ENCODE measurements at places on chromosomes 4 and X.

- no peak for DNase-seq
Observed at GRCh38 chrX:150926791-150927190, 28.3 kb upstream of the CD99L2 start.

DNA sequence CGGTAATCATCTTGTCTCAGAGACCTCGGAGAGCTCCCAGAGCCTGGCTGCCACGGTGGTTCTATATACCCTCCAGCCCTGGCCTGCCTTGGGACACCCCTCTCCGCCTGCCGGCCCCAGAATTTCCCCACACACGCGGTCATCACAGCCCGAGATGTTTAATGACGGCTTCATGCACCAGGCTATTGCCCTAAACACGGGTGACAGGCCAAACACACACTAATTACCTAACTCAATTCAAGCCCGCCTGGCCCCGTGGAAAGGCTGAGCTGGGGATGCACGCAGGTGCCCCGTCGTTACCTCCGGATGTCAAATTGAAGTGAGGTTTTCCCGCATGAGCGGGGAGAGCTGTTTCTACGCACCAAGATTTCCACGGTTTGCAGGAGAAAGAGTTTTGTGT lies 72.9 kb upstream of the PPP2R3B start:
- no peak for DNase-seq

GRCh38 chr4:100076753-100077152 lies 113.5 kb downstream of the DDIT4L start:
- no peak for DNase-seq

DNA sequence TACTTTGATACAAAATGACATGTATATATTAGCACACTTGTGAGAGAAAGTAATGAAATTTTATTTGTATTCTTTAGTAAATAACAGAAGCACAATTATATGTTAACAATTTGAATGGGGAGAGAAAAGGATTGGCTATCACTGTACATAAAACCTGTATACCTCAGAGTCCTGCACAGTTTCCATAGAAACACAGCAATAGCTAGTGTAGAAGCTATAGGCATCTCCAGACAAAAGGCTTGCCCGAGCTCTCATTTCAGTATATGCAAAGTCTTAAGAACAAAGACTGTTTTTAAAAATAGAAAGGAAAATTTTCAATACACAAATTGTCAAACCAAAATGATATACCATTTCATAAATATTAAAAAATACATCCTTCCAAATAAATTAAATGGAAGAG lies 38.5 kb downstream of the GPM6A start:
- DNase-seq, result no peak

DNA sequence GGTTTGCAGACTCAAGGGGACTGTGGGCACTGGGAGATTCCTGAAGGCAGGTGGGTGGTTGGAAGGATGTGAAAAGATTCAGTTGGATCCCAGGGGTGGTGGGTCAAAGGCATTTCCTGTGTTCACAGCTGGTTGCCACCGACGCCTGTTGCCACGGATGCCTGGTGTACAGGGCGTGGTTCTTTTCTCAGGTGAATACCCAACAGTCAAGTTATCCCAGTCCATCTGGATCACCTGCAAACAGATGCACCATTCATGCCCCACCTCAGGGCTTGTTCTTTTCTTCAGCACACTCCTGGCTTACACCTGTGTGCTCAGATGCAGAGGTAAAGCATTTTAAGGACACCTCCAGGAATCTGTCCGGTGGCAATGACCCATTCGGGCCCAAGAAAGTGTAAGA lies 55.8 kb upstream of the SHOX start:
- DNase-seq, result no peak

- DNase-seq, result no peak
Observed at GRCh38 chrX:68332201-68332731, 101.0 kb downstream of the OPHN1 start.

DNA sequence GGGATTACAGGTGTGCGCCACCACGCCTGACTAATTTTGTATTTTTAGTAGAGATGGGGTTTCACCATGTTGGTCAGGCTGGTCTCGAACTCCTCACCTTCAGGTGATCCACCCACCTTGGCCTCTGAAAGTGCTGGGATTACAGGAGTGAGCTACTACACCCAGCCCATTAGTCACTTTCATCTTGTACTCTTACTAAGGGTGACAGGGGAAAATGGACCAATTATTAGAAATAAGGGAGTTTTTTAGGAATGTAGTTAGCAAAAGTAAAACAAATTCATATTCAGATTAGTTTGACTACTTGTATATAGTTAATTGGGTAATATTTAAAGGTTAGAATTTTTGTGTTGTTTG lies 26.1 kb downstream of the SMARCA5 start:
- DNase-seq, result no peak

- DNase-seq, result no peak
Observed at GRCh38 chr4:144562019-144562705, 83.8 kb upstream of the HHIP start.

DNA sequence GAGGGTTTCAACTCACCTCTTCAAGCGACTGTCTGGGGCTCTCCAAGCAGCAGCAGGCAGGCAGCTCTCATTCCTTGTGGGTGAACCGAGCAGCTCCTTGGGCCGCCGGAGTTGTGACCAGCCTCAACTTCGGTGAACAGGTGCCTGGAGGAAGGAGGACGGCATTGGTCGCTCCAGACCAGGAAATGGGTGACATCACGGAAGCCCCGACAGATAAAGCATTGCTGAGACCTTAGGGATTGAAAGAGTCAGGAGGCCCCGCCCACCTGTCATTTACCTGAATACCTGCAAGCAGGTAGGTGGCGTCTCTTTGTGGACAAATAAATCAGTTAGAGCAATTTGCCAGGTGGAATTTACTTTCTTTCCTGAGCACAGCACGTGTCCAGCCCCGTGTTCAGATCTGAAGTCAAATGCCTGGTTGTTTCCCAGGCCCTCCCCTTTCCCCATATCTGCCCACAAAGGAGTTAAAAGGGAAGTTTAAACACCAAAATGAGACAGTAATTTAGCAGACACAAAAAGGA lies at the start of gene LNX1:
Gene LNX1, minus strand, starts transcription at position 115 of the 521 bp plus-strand sequence. CDS start 17,484 bp downstream, outside the sequence.
- no peak for DNase-seq

GRCh38 chr4:87304745-87305432 lies 17.8 kb downstream of the HSD17B13 start:
- no peak for DNase-seq

GRCh38 chrX:56788229-56788628 lies 59.2 kb downstream of the NBDY start:
- DNase-seq, result no peak

- no peak for DNase-seq
Observed at GRCh38 chr4:6674500-6675149, 19.1 kb upstream of the S100P start.

- DNase-seq, result no peak
Observed at GRCh38 chr4:180657881-180658280, 1585.3 kb upstream of the TENM3 start.

DNA sequence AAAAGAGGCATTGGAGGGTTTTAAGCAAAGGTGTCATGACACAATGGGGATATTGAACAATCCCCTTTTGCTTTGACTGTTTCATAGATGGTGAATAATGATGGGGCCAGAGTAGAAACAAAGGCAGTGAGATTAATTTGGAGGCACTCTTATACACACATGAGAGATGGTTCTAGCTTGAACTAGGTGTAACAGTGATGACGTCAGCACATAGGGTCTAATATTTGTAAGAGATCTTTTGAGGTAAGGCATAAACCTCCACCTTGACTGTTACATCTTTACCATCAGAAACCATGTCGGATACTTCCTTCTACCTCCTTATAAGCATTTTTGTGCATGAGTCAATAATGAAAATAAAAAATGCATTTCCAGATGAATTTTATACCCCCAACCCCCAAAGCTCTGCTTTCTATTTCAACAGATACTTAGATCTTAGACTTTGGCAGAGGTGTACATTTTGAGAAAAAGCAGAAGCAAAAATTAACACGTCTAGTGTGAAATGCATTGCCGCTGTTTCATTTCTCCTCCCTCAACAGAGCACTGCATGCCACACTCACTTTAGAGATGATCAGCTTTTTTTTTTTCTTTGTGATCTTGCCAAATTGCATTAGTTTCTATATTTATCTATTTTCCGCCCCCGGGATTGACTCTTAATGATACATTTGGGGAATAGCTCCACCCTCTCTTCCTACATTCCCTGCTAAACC lies 87.2 kb downstream of the HS3ST1 start:
- DNase-seq, result no peak

GRCh38 chr4:184911310-184911709 lies 85.5 kb upstream of the ACSL1 start:
- DNase-seq, result no peak

All from stimulated activated CD8-positive, alpha-beta memory T cell treated with anti-CD3 and anti-CD28 coated beads, Interleukin-7, amount 100 ng/mL, for 1 hour (primary cell).